MG63 (cell line): ENCODE measurements at places on chromosomes 6 and 20.
A peak's percentile ranks its signal among the peaks of the same experiment; 100 is the strongest.

DNA sequence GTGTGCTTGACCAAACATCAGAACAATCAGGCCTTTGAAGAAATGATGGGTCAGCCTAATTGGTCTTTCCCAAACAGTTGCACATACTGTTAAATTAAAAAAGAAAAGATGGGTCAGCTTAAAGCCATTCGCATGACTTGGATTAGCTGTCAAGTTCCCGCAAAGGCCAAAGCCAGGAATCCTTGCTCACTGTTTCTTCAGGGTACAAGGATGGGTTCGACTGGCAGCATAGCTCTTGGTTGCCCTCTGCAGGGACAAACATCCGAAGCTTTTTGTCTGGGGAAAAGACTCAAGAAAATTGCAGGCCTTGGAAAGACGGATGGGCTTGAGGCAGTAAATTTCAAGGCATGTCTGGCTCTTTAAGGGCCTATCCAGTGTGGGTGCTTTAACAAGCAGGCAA is 168.0 kb downstream of the HDGFL1 start:
- no peak for DNase-seq

- no peak for DNase-seq
Observed at GRCh38 chr6:160477901-160478300, 129.7 kb downstream of the SLC22A3 start.

- DNase-seq: no peak
Observed at GRCh38 chr6:152135755-152136448, 328.4 kb downstream of the ESR1 start.

- DNase-seq: no peak
Observed at GRCh38 chr6:16493112-16493511, 254.7 kb downstream of the GMPR start.

GRCh38 chr6:161407581-161407980 is 133.7 kb upstream of the AGPAT4 start:
- peak; percentile 78 for DNase-seq

- peak; percentile 83 for DNase-seq
Observed at GRCh38 chr20:31602779-31603441, 2.2 kb upstream of the ID1 start.

DNA sequence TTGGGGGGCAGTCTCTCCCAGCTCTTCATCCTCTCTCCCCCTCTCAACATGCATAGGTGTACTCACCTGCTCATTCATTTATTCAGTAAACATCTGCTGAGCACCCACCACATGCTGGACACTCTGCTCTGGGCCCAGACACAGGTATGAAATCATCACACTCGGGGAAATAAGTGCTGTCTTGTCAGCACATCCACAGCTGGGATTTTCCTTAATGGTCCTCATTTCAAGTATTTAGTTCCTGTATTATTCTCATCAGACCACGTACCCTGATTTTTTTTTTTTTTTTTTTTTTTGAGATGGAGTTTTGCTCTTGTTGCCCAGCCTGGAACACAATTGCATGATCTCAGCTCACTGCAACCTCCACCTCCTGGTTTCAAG is 19.4 kb downstream of the RAB5IF start:
- no peak for DNase-seq

GRCh38 chr6:112013051-112013450 is 40.9 kb upstream of the CCN6 start:
- no peak for DNase-seq

- DNase-seq: no peak
Observed at GRCh38 chr20:15831201-15831600, 742.0 kb downstream of the KIF16B start.

DNA sequence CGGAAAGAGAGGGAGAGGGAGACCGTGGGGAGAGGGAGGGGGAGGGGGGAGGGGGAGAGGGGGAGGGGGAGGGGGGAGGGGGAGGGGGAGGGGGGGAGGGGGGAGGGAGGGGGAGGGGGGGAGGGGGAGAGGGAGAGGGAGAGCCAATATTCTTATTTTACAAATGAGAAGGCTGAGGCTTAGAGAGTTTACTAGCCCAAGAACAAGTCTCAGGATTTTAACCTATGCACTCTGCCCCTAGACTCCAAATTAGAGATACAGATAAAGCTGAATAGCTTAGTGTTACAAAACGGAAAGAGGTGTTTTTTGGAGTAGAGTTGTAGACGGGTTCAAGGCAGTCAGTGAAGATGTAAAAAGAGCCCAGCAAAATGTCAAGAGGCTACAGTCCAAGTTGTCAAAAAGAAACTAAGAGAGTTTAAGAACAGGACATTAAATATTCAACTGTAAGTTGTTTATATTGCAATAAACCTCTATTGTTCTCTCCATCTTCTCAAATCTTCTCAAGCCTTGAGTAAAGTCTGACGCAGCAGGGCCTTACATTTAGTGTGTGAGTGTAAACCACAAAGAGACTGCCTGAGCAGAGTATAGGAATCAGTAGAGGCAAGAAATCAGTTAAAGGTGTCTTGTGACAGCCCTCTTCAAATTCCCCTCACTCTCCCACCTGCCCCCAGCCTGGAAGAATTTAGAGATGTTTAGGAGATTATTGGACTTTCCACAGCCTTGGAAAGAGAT is 34.9 kb upstream of the AKIRIN2 start:
- DNase-seq: no peak

DNA sequence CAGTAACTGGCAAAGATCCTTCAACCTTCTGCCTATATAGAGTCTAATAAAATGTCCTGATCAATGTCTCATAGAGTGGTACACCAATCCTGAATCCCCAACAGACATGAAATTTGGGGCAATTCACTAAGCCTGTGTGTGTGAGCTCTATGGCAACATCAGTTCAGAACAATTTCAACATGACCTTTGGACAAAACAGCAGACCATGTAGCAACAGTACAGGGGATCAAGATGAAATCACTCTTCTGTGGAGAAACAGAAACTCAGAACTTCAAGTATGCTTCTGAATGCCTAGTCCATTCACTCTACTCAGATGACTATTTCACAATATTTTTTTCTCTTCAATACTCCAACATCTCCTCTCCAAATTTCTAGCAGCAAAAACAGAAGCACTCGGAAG is 49.1 kb upstream of the OPRM1 start:
- DNase-seq: no peak

DNA sequence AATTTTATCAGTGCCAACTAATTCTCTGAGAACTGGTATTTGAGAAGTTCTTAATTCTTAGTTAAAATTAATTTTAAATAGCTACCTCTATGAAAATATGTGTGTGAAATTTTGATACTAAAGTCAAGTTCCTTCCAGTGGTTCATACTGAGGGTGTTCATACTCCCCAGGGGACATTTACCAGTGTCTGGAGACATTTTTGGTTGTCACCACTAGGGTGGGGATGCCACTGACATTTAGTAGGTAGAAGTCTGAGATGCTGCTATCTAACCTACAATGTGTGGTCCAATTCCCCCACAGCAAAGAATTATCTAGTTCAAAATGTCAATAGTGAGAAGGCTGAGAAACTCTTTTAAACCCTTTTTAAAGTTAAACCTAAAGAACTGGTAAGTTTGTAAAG is 463.8 kb downstream of the ADGRB3 start:
- no peak for DNase-seq

GRCh38 chr6:136816656-136817055 is 5.7 kb upstream of the PEX7 start:
- DNase-seq: no peak

DNA sequence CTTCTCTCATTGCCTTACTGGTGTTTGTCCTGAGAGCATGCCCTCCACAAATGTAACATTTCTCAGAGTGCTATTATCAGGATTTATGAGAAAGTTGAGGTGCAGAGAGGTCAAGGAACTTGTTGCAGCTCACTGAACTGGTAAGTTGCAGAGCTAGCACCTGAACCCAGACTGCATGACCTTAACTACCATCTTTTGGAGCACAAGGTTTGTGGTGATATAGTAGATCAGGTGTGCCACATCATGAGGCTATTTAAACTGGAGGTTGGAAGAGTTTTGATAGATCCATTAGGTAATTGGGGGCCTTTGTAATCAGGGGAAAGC is 112.0 kb upstream of the CITED2 start:
- DNase-seq: no peak

DNA sequence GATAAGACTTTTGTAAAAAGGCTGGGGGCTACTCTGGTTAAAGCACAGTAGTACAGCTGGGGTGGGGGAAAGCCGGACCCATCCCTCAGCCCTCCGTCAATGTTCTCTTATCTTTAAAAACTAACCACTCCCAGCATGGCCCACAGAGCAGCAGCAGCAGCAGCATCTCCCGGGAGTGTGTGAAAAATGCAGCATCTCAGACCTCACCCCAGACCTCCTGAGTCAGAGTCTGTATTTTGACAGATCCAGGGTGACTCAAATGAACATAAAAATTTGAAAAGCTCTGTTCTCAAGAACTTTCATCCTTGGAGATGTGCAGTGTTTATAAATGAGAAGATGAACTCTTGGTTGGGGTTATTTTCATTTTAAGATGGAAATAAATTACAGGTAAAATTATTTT is 277.7 kb upstream of the ECI2 start:
- DNase-seq: no peak

DNA sequence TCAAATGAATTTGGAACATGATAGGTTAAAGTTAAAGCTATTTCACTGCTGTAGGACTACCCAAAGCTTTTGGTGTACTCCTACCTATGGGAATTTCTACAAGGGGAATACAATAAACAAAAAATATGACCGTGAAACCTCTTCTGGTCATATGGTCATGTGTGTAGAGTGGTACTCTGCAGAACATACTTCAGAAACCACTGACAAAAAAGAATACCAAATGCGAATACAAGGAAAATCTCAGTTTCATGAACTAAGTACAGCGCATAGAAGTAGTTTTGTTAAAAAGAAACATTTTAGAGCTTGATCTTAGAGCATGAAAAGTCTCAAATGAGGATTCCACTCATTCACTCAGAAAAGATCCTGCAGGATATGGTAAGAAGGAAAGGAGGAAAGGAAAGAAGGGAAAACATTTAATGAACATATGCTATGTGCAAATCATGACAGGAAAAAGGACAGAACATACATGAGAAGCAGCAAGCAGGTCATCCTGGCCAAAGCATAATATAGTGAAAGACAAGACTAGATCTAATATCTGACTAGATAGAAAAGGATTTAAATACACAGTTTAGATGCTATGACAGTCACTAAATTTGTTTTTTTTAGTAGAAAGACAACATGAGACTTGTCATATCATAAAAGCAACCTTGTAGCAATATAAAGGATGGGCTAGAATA is 36.5 kb downstream of the SNX14 start:
- DNase-seq: no peak

GRCh38 chr6:138498629-138499302 is 528 bp downstream of the NHSL1 start:
- no peak for DNase-seq

- no peak for DNase-seq
Observed at GRCh38 chr20:38873050-38873581, 53.1 kb upstream of the FAM83D start.

DNA sequence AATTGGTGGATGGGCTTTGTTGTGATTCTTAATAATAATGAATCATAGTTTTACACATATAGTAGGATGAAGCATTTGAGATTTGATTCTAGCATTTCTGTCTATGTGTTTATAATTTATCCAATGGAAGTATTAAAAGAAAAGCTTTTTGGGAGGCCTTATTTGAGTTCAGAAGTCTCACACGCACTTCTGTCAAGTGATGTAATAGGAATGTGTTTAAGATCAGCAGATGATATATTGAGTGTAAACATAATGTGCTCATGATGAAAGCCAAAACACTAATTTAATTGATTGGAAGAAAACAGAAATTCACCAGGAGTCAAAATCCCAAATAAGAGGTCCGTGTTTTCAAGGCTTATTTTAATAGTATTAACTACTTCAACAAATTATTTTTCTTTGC is 435.6 kb upstream of the HSF2 start:
- DNase-seq: no peak

- no peak for DNase-seq
Observed at GRCh38 chr6:3229566-3230178, 2.2 kb upstream of the TUBB2B start.

DNA sequence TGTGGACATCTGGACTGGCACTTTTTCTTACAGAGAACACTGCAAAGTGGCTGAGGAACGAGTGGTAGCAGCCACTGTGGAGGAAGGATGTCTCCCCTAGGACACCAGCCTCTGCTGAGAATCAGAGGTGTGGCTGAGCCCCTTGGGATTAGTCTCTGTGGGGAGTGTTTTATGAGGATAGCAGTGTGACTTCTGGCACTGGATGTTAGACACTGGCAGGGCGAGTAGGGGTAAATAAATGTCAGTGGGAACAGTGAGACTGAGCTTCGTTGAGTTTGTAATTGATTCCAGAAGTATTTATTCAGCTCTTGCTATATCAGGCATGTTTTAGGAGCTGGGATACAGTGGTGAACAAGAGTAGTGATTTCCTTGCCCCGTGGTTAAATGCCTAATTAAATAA is 124.0 kb downstream of the JARID2 start:
- DNase-seq: no peak

DNA sequence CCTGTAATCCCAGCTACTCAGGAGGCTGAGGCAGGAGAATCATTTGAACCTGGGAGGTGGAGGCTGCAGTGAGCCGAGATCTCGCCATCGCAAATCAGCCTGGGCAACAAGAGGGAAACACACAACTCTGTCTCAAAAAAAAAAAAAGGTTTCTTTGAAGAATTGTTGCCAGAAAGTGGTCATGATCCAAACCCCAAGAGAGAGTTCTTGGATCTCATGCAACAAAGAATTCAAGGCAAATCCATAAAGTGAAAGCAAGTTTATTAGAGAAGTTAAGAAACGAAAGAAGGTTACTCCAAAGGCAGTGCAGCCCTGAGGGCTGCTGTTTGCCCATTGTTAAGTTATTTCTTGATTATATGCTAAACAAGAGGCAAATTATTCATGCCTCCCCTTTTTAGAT is 14.5 kb upstream of the KIFC1 start:
- no peak for DNase-seq

- no peak for DNase-seq
Observed at GRCh38 chr20:53845980-53846379, 224.4 kb downstream of the BCAS1 start.

GRCh38 chr6:71124340-71124739 is 164.3 kb upstream of the OGFRL1 start:
- no peak for DNase-seq

DNA sequence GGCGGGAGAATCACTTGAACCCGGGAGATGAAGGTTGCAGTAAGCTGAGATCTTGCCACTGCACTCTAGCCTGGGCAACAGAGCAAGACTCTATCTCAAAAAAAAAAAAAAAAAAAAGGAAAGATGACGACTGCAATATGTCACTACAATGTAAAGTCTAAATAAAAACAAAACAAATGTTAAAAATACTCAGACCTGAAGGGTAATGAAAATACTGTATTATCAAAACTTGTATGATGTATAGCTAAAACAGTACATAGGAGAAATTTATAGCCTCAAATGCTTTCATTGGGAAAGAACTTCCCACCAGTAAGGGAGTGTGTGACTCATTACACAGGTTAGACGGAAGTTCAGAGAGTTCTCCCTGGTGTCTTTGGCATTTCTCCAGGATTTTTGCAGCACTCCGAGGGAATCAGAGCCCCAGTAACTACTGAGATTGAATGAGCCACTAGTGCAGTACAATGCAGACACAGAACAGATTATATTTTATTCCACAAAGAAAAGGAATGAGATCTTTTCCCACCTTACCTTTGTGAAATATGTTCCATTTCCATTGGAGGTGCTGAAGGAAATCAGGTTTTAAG is 12.5 kb upstream of the RALGAPB start:
- peak; percentile 41 for DNase-seq

GRCh38 chr6:135250234-135250633 is 69.1 kb downstream of the MYB start:
- DNase-seq: no peak

- DNase-seq: no peak
Observed at GRCh38 chr6:132003516-132004178, 52.5 kb upstream of the CCN2 start.
